Left ventricle myocardium superior (tissue), 1 donor: ENCODE measurements at places on chromosomes 13 and 19. TPM values are rescaled to one million over a fixed set of nuclear protein-coding genes. Genes with fewer than 3 reads are reported as not detected.

- peak; percentile 88 for DNase-seq
These were observed 5.1 kb downstream of the GRIN2D start for GRCh38 chr19:48398375-48399235.

Gene WDR87
- not detected for total RNA-seq

GRCh38 chr13:109781384-109782065 is 4.9 kb downstream of the IRS2 start:
- no peak for DNase-seq

GRCh38 chr13:21012211-21012610 is 49.2 kb downstream of the LATS2 start:
- DNase-seq: no peak

DNA sequence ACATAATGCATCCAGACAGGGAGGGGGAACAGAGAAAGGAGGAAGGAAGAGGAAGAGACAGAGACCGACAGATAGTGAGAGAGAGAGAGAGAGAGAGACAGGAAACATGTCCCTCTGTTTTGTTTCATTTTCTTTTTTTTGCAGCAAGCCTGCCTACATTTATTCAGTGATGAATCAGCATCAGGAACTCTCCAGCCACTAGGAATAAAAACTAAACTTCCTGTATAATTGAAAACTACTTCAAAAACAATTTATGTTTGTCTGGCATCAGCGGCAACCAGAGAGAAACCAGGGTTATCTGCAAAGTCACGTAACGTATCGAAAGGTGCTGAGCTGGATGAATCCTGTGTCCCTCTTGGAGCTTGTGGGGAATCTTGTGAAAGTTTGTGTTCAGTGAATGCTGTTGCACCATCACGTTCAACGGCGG is 148.6 kb upstream of the SOX21 start:
- DNase-seq: no peak

DNA sequence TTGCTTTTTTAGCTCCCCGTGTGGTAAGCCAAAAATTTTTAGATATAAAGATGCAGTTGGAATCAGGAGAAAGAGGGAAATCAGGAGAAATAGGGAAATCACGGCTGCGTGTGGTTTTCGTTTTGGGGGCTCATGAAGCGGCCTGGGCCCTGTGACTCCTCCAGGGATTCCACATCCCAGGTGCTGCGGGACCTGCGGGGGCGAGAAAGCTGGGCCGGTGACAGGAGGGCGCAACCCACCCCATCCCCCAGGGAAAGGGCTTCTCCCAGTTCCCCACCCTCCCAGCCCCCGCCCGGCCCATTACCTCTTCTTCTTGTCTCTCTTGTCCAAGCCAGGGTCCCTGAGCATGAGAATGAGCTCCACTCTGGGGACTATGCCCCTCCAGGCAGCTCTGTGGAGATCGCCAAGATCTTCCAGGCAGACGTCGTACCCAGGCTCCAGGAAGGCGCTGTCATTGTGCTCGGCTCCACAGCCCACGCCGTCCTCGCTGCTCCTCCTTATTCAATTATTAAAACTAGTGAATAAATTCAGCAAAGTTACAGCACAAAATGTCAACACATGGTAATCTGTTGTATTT is 111.0 kb downstream of the MRPL57 start:
- DNase-seq: no peak

- DNase-seq: no peak
These were observed 89.7 kb downstream of the RAB20 start for GRCh38 chr13:110471833-110472162.

DNA sequence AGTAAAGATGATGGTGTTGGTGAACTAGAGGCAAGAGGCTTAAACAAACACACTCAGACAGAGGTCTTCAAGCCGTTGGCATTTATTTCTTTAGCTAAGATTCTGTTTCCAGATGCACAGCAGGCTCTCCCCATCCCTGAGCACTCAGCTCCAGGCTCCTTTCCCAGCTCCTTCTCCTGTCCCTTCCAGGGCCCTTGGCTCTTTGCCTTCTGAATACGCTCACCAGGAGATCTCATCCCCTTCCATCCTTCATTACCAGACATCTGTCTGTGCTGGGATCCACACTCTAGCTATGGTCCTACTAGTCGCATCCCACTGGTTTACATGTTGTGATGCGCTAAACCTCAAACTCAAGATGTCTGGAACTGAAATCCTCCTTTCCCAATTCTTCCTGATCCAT is 25.3 kb upstream of the DOCK9 start:
- no peak for DNase-seq

DNA sequence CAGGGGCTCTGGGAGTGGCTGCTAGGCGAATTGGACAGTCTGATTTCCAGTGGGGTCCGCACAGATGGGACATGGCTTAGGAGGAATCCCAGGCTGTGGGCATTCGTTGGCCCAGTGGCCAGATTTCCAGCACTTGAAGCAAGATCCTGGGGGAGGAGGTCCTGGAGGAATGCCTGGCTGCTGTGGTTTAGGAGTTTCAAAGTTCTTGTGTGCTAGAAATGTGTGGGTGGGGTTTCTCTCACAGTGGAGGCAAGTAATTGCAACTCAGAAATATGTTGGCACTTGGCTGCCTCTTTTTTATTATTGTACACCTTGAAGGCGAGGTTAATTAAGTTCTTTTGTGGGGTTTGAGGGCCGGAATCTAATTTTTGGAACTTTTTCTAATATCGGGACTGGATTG is 17.1 kb downstream of the IGFL3 start:
- no peak for DNase-seq

Gene MIDN
- total RNA-seq: 59.7 TPM

DNA sequence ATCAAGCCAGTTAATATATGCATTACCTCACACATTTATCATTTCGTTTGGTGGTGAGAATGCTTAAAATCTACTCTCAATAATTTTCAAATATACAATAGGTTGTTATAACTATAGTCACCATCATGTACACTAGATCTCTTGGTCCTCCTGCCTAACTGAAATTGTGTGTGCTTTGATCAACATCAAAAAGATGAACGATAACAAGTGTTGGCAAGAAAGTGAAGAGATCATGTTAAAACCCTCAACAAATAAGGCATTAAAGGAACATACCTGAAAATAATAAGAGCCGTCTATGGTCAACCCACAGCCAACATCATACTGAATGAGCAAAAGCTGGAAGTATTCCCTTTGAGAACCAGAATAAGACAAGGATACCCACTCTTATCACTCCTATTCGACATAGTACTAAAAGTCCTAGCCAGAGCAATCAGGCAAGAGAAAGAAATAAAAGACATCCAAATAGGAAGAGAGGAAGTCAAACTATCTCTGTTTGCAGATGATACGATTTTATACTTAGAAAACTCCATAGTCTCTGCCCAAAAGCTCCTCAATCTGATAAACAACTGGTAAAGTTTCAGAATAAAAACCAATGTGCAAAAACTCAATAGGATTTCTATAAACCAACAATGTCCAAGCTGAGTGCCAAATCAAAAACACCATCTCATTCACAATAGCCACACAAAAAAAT is 27.9 kb upstream of the OR10H1 start:
- DNase-seq: no peak

DNA sequence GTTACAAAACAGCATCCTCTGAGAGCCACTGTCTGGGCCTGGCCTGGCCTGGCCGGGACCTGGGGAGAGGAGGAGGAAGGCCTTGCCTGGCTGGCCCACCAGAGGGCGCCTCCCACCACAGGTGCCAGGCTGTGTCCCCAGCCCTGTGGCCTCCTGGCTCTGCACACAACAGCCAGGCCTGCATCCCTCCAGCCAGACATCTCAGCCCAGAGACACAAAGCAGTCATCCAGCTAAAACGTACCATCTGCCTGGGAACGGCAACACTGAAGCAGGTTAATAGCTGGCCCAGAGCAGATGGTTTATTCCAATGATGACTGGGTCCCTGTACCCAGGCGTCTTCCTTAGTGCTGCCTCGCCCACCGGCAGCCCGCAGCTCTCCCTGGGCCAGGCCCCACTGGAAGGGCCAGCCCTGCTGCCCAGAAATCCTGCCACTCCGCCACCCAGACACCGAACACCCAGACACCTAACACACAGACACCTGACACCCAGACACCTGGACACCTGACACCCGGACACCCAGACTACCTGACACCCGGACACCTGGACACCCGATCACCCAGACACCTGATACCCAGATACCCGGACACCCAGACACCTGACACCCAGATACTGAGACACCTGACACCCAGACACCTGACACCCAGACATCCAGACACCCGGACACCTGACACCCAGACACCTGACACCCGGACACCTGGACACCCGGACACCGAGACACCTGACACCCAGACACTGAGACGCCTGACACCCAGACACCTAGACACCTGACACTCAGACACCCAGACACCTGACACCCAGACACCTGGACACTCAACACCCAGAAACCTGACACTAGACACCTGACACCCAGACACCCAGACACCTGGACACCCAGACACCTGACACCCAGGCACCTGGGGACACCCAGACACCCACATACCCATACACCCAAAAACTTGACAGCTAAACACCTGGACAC is 20.1 kb downstream of the C19orf12 start:
- DNase-seq: peak; percentile 91
